ENCODE measurements at places on chromosomes 5 and 9.

DNA sequence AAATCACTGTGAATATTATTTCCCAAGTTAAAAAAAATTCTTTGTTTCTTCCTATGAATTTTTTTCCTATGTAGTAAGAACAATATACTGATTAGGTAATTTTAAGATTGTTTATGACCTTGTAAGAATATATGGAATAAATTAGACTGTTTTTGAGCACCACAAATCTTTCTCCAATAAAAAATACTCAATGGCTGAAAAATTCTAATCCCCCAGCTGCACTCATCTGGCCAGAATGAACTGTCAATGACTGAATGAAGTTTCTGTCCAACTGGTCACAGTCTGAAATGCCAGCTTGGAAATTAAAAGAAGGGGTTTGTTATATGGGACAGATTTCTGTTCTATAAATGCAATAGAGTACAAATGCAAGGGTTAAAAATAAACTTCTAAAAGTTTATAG, 569.5 kb upstream of the SEMA6A start:
- DNase-seq: no peak

DNA sequence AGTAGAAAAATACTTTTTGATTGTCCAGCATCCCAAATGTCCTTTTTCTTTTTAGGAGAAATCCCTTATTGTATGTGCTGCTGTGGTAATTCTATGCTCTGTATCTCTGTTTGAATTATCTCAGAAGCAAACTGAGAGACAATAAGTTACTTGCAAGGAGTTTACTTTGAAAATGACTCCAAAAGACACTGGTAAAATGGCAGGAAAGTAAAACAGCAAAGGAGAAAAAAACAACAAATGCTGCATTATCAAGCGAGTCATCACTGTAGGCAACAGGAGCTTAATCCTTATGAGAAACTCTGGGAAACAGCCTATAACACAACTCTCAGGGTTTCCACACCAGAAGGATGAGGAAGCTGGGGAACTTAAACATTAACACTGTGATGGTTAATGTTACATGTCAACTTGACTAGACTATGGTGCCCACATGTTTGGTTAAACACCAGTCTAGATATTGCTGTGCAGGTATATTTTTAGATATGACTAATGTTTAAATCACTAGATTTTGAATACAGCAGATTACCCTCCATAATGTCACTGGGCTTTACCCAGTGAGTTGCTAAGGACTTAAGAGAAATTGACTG, 92.6 kb upstream of the GAS1 start:
- no peak for DNase-seq

- DNase-seq: no peak
Observed at GRCh38 chr5:113123618-113124017, 147.0 kb downstream of the DCP2 start.

GRCh38 chr5:148151872-148152271, 16.5 kb upstream of the SPINK14 start:
- no peak for DNase-seq

DNA sequence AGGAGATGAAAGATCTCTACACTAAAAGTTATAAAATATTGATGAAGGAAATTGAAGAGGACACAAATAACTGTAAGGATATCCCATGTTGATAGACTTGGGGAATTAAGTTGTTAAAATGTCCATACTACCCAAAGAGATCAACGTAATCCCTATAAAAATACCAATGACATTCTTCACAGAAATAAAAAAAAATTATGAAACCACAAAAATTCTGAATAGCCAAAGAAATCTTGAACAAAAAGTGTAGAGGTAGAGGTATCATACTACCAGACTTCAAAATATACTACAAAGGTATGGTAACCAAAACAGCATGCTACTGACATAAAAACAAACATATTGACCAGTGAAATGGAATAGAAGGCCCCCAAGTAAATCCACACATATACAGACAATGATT, 71.5 kb upstream of the ELL2 start:
- DNase-seq: no peak
